ENCODE measurements at places on chromosomes 7 and 10. TPM values are rescaled to one million over a fixed set of nuclear protein-coding genes. Genes with fewer than 3 reads are reported as not detected.

GNAT3 gene
- total RNA-seq, result not detected

GRCh38 chr7:146414937-146415336, 298.3 kb downstream of the CNTNAP2 start:
- no peak for DNase-seq

DNA sequence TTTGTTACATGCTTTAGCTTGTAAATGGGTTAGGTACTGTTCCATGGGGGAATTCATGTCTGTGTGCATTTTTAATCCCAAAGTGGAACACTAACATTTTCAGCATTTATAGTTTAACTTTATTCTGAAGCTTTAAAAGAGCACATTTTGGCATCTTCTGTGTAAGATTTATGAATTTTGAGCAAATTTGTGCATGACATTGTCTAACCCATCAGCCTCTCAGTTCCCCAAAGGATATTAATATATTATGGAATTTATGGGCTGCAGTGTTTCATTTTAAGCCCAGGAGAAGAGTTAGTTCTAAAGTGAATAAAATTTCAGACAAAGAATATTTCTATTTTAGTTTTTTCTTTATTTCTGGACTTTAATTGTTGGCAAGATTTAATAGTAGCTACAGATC, 421.4 kb downstream of the PLXDC2 start:
- no peak for DNase-seq

DNA sequence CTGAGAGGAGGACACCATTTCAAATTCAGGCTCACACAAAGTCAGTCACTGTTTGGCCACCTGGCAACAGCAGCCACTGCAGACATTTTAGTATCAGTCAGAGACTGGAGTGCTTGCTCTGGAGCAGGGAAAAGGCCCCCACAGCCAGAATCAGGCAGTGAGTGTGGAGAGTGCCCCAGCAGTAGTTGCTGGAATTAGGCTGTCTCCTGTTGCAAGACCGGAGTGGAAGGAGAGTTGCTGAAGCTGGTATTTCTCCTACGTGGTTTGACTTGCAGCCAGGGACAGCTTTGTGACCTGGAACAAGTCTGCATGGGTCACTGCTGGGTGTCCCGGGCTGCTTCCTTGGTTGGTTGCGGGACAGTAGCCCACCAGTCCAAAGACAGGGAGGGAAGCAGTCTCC, 78.4 kb upstream of the TMEM168 start:
- DNase-seq, result no peak

GRCh38 chr7:151271699-151272355, 23.3 kb upstream of the SMARCD3 start:
- DNase-seq, result peak; percentile 54

- DNase-seq, result no peak
These were observed 88.1 kb upstream of the PLPP4 start for GRCh38 chr10:120368927-120369326.

DNA sequence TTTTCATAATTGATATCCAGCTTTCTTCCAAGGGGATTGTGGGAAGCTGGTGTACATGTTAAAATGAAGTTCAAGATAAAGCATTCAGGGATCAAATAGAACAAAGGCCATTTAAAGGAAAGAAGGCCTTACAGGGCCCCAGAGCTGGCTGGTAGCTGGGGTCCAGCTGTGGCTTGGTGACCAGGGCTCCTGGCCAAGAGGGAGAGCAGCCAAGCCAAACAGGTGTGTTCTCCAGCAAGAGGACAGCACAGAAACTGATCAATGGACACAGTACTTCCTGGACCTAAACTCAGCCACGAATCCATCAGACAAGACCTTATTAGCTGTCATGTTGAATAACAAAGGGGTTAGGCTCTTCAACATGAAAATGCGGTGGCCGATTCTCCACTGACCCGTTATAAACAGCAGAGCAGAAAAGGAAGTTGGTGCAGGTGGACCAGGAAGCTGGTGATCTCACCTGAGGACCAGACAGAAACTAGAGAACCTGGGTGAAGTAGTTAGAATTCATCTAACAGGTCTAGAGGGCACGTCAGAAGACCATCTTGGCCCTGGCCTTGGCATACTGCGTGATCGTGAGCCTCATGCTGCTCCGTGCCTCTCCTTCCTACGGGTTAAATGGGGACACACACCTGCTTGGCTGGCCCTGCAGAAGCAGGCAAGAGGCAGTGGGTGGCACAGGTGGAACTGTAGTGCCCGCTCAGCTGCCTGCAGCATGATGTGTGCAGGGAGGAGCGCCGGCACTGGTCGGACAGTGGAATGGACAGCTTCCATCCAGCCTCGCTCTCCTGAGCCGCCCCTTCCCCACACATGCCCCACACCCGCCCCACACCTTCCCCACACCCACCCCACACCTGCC, 53.8 kb downstream of the PARP12 start:
- no peak for DNase-seq

IQCE gene
- 19.7 TPM for total RNA-seq

- DNase-seq, result no peak
These were observed 29.1 kb downstream of the MKX start for GRCh38 chr10:27716521-27716920.

DNA sequence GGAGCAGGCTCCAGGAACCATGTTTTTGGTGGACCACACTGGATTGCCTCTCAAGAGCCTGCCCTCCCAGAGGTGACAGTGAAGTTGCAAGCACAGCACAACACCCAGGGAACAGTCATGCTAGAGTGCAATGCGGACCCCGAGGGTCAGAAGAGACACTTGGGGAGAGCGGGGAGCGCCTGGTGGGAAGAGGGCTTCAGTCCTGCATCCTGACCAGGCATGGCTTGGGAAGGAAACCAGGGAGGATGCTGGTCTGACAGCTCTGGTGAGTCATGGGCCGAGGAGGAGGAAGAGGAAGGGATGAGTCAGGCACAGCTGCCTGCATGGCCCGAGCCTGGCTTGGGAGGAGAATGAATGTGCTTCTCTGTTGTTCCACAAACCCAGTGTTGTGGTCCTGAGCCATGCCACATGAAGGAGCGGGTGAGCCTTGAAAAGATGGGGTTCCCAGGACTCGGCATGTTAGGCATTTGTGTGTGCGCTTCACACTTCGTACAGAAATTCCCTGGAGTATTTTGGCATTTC, 29.5 kb upstream of the ANKRD2 start:
- peak; percentile 94 for DNase-seq

- DNase-seq, result no peak
These were observed 482 bp upstream of the ERCC6 start for GRCh38 chr10:49539320-49539885.

DNA sequence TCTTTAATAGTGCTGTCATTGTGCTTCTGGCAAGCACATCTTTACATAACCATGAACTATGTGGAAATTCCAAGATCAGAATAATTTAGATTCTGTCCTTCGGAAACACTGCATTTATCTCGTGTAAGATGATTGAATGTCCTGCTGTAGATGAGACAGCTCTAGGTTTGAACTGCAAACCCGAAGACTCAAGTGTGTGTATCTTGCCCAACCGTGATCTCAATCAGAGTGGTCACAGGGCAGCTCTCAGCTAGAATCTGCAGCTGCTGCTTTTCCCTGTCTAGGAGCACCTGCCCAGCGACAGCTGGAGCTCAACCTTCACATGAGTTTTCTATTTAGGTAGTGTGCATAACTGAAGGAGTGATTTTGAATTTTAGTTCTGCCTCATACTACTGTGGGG, 17.5 kb upstream of the KIF20B start:
- no peak for DNase-seq

- no peak for DNase-seq
These were observed 33.5 kb downstream of the ZNF800 start for GRCh38 chr7:127359011-127359410.

VWDE gene
- 0.95 TPM for total RNA-seq

DNA sequence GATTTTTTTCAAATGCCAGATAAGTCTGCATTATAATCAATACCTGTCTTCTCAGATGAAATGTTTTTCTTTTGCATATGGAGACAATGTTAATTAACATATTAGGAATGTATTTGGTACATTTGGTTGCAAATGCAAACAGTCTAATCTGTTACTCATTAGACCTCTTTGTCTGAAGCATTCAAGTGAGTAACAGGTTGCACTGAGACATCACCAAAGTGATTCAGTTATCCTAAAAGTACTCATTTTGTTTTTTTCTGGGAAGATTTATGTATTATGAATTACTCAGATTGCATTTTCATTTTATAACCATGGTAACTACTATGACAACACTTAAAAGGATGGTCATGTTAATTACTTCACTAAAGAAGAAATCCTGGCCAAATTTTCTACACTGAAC, 513.6 kb downstream of the HTR7 start:
- no peak for DNase-seq

GRCh38 chr10:74047304-74047703, 49.4 kb downstream of the VCL start:
- DNase-seq, result no peak

DNA sequence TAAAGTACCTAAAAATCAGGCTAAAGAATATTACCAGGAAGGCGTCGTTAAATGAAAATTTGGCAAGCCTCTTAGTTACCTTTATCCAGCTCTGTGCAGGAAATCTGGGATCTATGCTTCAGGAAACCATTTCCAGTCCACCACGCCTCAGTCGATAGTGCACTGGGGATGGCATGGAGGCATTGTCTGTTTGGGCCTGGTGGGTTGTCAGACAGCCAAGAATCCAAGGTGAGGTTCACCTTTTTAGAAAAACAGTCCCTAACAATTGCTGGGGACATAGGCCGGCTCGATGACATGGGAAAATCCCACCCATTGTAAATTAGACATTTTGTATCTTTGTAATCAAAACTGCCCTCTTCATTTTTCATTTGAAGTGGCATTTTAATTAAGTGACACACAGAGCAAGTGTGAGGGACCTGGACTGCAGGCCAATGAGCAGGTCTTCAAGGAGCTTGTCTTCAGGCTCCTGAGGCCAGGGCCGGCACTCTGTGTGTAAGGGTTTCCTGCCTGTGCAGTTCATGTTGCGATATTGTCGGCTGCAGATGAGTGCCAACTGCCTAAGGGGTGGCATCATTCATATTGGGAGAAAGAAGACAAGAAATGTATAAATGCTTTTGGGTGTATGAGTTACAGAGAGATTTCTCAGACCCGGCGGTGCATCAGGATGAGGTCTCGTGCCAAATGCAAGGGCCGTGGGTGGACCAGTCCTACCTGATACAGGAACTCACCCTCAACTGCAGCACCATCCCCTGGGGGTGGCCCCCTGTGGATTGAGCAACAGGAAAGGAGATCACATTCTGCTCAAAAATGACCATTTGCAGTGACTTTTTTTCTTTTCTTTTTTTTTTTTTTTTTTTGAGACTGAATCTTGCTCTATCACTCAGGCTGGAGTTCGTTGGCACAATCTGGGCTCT, 80.8 kb downstream of the PTPRE start:
- DNase-seq, result no peak

SPDYE1 gene
- not detected for total RNA-seq

ASZ1 gene
- total RNA-seq, result not detected

DNA sequence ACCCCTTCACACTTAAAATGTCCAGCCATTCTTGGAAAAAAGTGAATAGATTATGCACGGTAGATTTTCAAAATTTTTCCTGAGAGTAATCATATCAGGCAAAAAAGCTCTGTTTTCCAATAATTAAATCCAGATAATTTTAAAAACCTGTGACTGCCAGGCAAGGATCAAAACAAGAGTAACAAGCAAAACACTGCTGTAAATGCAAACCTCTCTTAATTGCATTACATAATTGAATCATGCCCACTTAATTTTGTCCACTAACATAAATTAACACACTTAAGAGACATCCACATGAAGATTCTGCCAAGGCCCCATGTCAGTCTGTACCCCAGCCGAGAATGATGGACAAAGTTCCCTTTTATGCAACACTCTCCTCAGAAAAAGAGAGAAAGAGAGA, 135.3 kb downstream of the FGFR2 start:
- DNase-seq, result no peak

DNA sequence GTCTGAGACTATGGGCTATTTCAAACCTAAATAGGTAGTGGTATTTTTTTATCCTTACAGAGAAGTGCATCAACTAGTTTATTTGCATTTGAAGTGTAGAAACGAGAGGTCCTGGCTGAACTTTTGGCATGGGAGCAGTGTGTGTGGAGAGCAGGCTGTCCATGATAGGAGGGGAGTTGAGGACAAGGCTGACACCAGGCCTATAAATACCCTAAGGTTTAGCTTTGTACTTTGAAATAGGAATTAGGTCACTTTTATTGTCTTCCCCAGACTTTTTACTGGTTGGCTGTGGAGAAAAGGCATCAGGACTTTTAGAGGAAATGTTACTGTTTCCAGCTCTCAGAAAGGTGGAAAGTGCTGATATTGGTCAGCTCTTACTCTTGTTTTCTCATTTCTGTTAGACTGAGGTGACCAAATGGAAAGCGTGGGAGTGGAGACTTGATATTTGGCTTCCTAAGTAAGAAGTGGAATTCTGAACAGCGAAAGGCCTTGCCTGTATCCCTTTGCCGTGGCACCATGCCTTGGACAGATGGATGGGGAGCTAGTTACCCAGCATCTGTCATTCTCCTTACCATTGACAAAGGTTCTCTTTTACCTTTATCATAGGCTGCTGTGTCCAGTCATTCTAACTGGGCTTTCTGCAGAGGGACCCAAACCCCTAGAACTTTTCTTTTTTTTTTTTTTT, 46.0 kb downstream of the GBF1 start:
- DNase-seq, result no peak

CDHR3 gene
- 7.9 TPM for total RNA-seq

- DNase-seq, result no peak
These were observed 603.5 kb upstream of the NRP1 start for GRCh38 chr10:33938001-33938400.

- DNase-seq, result no peak
These were observed 3.6 kb downstream of the GIMAP4 start for GRCh38 chr7:150570556-150571465.

EPO gene
- 1.1 TPM for total RNA-seq

DEPP1 gene
- total RNA-seq, result 8.2 TPM

- no peak for DNase-seq
These were observed 36.4 kb downstream of the COPG2 start for GRCh38 chr7:130632111-130632510.

FAM25A gene
- total RNA-seq, result not detected

PON1 gene
- not detected for total RNA-seq

- DNase-seq, result no peak
These were observed 11.8 kb downstream of the MET start for GRCh38 chr7:116683786-116684185.

ACSM6 gene
- total RNA-seq, result not detected

DNA sequence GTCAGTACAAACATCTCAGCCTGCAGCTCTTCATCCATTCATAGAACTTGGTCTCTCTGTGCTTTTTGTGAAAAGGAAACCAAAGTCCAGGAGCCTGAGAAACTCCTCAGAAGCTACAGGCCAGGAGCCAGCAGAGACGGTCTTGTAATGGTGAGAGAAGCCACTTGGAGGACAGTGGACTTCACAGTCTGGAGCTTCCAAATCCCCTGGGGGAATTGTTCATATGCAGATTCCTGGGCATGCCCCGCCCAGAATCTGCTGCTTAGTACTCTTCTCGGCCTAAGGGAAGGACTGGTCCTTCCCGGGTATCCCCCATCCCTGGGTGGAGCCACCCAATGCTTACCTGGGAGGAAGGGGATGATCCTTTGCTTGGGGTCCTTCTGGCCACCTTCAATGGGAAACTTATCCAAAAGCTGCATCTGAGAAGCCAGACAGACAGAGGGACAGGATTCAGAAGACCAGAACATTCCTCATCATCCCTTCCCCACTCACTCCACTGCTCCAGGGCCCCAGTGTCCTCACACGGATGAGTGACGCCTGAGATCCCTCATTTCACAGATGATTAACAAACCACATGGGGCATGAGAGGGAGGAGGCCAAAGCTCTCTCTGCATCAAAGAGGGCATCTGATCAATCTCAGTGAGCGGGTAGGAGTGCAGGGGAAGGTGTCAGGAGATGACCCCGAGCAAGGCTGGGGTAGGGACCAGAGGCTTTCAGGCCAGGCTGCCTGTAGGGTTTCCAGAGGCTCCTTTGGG, 88.4 kb downstream of the SH3PXD2A start:
- no peak for DNase-seq

GDF2 gene
- not detected for total RNA-seq
